GM23248 (cell line): ENCODE measurements at places on chromosomes 2 and 18.

DNA sequence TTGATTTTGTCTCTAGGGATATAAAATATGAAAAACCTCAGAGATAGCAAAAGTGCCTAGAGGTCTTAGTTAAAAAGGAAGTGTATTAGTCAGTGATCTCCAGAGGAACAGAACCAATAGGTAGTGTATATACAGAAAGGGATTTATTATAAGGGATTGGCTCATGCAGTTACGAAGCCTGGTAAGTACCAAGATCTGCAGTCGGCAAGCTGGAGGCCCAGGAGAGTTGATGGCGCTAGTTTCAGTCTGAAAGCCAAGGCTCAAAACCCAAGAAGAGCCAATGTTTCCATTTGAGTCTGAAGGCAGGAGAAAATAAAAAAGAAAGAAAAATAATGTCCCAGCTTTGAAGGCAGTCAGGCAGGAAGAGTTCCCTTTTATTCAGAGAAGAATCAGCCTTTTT lies 93.3 kb downstream of the COLEC12 start:
- no peak for DNase-seq
- no peaks in the 10 kb centered on the region for H3K36me3 ChIP-seq
- H3K27me3 ChIP-seq = no peaks in the 10 kb centered on the region
- peaks cover 16% of the 10 kb centered on the region; the same call in 1 of the 2 replicates for H3K4me1 ChIP-seq
- H3K4me3 ChIP-seq = no peak overlapping the region
- H3K27ac ChIP-seq = no peak overlapping the region

- no peak overlapping the region for H3K27ac ChIP-seq
- H3K4me1 ChIP-seq = no peaks in the 10 kb centered on the region
- no peak overlapping the region for H3K4me3 ChIP-seq
- H3K36me3 ChIP-seq = no peaks in the 10 kb centered on the region
Measured at GRCh38 chr2:18500333-18500732, 60.1 kb downstream of the RDH14 start.

GRCh38 chr2:7722212-7722910 lies 805.1 kb downstream of the RNF144A start:
- H3K36me3 ChIP-seq = no peaks in the 10 kb centered on the region
- peaks cover 11% of the 10 kb centered on the region; the same call in 1 of the 2 replicates for H3K4me1 ChIP-seq

- no peaks in the 10 kb centered on the region for H3K27me3 ChIP-seq
- DNase-seq = no peak
- H3K4me1 ChIP-seq = peaks cover 16% of the 10 kb centered on the region
- H3K4me3 ChIP-seq = no peak overlapping the region
Measured at GRCh38 chr2:24509840-24510239, 18.8 kb downstream of the NCOA1 start.

DNA sequence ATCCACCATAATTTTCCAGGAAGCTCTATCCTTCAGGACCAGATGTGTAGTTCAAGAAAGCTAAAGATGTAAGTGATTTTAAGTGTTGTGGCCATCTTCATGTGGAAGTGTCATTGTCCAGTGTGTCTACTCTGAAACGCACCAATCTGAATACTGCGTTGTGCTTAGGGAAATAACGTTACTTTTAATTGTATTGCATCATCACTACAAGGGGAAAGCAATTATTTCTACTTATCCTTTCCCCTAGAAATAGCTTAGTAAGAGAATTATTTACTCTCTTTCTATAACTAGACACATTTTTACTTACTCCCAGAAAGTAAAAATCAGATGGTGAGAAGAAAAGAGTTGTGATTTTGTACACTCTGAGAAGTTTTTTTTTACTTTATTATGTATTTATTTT lies 102.4 kb upstream of the DLGAP1 start:
- H3K27me3 ChIP-seq = no peaks in the 10 kb centered on the region
- no peaks in the 10 kb centered on the region for H3K36me3 ChIP-seq
- no peak for DNase-seq
- no peaks in the 10 kb centered on the region for H3K4me1 ChIP-seq
- H3K27ac ChIP-seq = no peak overlapping the region

- no peaks in the 10 kb centered on the region for H3K27me3 ChIP-seq
- H3K27ac ChIP-seq = peak overlapping the region; percentile 94
- peaks cover 14% of the 10 kb centered on the region for H3K4me1 ChIP-seq
- peak; percentile 69 for DNase-seq
- H3K36me3 ChIP-seq = no peaks in the 10 kb centered on the region
- H3K4me3 ChIP-seq = peak overlapping the region; percentile 92
Measured at GRCh38 chr2:112482309-112483041, 519 bp downstream of the TTL start.
